ENCODE measurements at places on chromosomes 4 and X. TPM values are rescaled to one million over a fixed set of nuclear protein-coding genes. Genes with fewer than 3 reads are reported as not detected.

DNA sequence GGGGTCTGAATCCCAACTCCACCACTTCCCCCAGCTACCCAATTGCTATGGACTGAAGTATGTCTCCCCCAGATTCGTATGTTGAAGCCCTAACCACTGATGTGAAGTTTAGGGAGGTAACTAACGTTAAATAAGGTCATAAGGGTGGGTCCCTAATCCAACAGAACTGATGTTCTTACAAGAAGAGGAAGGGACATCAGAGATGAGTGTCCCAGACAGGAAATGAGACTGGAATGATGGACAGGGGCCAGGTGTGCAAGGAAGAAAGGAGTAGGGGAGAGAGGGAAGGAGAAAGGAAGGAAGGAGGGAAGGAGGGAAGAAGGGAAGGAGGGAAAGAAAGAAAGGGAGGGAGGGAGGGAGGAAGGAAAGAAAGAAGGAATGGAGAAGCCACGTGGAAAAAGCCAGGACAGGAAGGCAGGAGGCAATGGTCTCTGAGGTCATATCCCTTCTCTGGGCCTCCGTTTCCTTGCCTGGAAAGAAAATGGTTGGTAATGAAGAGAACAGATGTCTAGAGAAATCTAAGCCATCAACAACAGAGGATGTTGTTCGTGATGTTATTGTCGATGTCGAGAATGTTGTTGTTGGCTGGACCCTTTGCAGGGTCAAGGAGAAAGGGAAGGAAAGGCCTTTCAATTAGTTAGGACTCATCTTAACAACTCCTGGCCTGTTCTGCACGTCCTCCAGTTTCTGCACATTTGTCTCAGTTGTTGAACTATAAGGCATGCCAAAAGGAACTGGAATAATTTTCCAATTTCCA, 59.0 kb upstream of the FGFBP2 start:
- no peak for DNase-seq

DNA sequence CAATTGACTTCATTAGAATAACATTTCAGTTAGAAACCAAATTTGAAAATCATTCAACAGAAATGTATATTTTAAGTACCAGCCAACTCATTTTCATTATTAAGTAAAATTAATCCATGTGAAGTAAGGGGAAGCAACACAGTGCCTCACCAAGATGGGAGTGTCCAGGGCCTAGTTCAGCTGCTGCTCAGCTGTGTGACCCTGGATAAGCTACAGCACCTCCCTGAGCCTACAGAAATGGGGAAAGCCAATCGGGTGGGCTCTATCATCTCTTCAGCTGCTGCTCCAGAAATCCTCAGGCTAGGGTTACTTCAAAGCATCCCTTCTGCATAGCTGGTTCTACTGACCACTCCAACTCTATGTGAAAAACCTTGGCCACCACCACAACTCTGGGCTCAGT, 18.7 kb downstream of the DCHS2 start:
- DNase-seq: no peak

- no peak for DNase-seq
Observed at GRCh38 chr4:7854697-7855370, 84.8 kb downstream of the AFAP1 start.

DNA sequence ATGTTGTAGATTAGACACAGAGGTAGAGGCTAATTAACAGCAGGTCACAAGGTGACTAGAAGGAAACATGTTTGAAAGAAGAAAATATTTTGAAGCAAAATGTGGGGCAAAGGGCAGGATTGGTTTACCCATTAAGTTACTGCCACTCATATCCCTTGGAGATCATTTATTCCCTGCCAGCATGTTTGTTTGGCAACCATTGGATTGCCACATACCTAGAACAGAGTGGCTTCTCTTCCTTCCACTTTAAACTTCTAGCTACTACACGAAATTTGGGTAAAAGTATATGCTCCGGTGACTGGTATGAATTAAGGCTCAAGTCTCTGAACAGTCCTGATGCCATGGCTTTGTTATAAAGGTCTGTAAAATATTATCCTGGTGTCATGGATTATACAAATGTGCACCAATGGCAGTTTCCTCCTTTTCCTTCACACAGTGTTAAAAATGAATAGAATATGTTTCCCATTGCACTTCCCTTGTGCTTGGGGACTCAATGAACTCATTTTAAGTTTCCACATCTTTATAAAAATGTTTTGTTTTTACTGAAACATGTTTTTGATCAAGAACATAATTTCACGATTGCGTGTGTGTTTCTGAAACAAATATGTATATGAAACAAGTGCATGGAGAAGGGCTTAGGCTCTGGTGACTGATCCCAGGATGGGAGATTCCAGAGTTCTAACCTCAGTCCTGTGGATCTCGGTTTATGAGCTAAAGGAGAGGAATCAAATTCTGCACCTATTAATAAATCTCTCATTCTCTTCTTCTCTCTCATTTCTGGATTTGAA, 12.3 kb downstream of the BMP3 start:
- DNase-seq: no peak

DNA sequence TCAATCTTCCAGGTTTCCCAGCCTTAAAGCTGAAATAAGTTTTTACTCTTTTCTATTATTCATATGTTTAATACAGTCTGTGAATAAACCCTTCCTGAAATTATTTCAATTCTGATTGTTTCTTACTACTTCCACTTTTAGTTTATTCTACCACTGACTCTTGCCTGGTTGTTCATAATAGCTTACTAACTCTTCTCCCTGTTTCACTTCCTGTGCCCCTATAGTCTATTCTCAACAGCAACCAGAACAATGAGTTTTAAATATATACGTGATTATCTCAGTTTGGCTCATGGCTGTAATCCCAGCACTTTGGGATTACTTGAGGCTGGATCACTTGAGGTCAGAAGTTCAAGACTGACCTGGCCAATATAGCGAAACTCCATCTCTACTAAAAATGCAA, 408.0 kb upstream of the SPOCK3 start:
- DNase-seq: no peak

DNA sequence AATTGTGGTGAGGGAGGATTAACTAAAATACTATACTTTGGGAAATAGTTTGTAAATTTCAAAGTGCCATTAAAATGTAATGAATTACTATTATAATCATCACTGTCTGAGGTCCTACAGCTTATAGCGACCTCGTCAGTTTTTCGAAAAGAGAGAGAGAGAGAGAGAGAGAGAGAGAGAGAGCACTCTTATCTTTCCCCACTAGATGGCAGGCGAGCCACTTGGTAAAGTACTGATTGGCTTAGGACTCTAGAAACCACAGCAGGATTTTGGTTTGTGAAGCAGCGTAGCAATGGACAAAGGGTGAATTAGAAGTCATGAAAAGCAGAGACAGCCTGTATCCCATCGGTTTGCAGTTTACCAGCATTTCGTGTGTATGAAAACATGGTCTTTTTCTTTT, 52.5 kb downstream of the LINC00632 start:
- DNase-seq: peak; percentile 75

DNA sequence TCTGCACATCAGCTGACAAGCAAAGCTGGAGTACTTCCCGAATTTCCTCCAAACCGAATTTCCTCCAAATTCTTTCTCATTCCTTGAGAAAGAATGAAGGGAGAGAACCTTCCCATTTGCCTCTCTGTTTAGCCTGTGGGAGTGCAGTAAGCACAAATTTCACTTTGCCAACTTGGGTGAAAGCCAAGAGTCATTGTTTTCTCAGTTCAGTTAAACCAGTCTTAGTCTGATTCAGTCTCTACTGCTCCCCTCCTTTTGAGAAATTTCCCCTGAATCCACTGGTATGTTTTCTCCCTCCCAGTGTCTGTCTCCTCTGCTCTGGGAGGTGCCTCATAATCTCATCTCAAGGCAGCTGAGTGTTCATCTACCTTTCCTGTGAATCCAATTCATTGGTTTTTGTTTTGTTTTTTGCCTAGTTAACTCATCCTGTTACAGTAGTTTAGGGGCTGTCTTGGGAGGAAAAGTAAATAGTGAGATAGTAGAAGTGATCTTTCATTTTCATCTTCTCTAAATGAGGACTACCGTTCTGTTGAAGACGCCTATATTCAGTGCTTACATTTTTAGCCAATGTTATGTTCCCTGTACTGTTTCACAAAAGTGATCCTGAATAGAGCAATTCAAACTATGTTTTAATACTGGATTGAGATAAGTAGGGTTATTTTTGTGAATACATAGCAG, 49.0 kb downstream of the SYTL5 start:
- no peak for DNase-seq

- no peak for DNase-seq
Observed at GRCh38 chrX:136687457-136687856, 39.5 kb downstream of the CD40LG start.

- no peak for DNase-seq
Observed at GRCh38 chr4:86554646-86555045, 39.5 kb upstream of the PTPN13 start.

DNA sequence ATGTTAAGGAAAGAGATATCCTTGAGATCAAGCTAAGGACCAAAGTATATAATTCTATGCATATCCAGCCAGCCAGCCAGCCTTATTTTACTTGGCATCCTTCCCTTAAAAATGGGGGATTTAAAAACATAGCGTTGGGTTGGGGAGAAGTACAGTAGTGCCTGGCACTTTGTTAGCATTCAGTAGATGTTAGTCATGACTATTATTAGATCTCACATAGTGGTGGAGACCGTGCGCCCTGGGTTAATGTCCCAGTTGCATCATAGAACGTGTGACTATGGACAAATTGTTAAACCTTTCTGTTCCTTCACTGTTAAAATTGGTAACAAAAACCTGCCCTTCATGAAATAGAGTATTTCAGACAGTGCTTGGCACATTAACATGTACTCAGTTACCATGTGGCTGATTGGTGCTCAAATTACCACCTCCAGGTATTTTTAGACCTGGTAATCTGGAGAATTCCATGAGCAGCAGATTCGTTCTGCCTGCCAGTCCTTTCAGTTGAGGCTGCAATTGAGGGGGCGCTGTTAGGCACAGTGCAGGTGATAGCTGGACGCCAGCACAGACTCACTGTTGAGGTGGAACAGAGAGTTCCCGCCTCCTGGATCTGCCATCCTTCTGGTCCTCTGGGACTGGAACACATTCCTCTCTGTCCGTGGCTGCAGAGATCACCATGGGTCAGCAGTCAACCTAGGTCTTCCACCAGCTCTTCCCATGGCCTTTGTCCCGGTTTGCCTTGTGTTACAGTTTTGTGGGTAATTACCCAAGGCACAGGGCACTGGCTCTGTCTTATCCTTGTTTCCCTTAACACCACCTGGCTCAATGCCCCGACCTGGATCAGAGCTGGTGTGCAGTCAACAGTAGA, 31.7 kb downstream of the RBBP7 start:
- peak; percentile 16 for DNase-seq

- DNase-seq: no peak
Observed at GRCh38 chr4:81808011-81808672, 336.4 kb upstream of the RASGEF1B start.

DNA sequence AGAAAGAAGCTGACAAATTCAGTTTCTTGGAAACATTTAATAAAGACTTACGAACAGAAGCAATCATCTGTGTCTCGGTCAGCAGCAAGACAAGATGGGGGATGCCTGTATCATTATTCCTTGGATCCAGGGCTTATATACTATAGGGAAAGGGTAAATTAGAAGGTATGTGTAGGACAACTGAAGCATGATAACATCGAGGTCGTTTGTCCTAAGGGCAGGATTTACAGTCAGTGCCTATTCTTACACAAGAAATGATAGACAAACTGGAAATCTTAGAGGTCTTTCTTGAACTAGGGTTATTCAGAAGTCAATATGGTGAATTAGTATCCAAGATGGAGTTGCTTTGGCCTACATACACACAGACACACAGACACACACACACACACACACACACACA, 553.0 kb downstream of the STPG2 start:
- no peak for DNase-seq

DNA sequence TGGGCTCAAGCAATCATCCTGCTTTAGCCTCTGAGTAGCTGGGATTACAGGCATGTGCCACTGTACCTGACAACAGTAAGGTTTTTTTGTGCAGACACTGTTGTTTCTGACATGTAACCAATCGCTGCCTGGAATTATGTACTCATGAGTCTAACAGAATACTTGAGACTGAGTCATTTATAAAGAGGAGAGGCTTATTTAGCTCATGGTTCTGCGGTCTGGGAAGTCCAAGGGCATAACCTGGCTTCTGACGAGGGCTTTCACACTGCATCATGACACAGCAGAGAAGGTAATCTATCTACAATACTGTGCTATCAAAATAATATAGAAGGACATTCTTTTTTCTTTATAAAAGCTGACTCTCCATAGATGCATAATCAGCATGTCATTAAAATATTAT, 115.5 kb upstream of the STOX2 start:
- DNase-seq: no peak

GRCh38 chr4:128288689-128289106, 1.1 kb upstream of the PGRMC2 start:
- DNase-seq: peak; percentile 52

DNA sequence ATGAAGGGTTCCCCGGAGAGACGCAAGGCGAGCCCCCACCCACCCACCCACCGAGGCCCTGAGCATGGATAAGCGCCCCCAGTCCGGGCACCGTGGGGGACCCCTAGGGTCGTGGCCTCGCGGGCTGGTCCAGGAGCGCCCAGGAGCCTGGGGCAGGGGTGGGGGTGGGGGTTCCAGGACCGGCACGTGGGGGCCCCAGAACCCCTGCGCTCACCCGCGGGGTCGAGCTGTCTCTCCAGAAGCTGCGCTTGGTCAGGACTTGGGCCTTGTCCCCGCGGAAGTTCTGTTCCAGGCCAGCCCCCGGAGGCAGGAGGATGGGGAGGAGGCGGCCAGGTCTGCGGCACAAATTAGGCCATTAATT, 11.2 kb upstream of the SHOX start:
- DNase-seq: no peak

- DNase-seq: no peak
Observed at GRCh38 chrX:119201570-119201969, 34.5 kb upstream of the PGRMC1 start.

DNA sequence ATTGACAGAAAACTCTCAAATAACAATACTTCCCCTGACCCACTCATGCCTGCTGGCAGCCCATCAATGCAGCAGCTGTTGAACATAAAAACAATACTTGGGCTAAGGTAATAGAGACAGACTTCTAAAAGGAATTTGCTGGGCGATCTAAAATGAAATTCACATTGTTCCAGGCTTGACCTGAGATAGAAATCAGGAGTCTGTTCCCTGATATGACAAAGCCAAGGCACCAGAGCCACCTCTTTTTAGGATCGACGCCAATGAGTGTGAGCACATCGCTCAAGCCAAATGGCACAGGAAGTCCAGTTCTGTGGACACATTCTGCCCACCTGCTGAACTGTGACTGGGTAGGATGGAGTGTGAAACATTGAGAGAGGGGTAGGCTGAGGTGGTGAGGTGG, 4.9 kb downstream of the SEPTIN11 start:
- DNase-seq: no peak

GRCh38 chr4:184536065-184536880, 61.9 kb upstream of the IRF2 start:
- no peak for DNase-seq

DNA sequence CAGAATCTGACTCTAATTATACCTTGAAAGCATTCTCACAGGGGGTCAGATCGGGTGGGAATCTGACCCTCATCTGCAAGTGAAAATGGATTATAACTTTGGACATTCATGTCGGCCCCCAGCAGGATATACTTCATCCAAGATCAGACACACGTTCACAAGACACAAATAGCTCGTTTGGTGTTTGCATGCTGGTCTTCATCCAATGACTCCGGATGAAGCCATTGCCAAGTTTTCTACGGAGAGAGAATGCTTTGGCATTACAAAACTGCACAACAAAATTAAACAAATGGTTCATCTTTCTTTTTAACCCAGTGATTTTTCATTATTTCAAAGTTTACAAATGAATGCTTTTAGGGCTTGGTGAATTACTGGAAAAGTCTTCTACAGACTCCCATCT, 105.5 kb downstream of the MID1 start:
- no peak for DNase-seq

Gene FGFR3
- total RNA-seq: 17.0 TPM

Gene CXCL13
- not detected for total RNA-seq

Gene DGAT2L6
- total RNA-seq: not detected

Gene L1CAM
- total RNA-seq: 0.49 TPM

Gene TRIM61
- total RNA-seq: not detected

Gene TLR7
- not detected for total RNA-seq

Measured in neural progenitor cell (in vitro differentiated cells).